ENCODE measurements at places on chromosomes 5 and 9. TPM values are rescaled to one million over a fixed set of nuclear protein-coding genes. Genes with fewer than 3 reads are reported as not detected.

PTPRD gene
- 75.7 TPM for total RNA-seq

NIPAL4 gene
- 1.4 TPM for total RNA-seq

ADAMTSL2 gene
- 0.24 TPM for total RNA-seq

ATP6V0E1 gene
- 218 TPM for total RNA-seq

HTR4 gene
- 7.5 TPM for total RNA-seq

FOXD4L4 gene
- not detected for total RNA-seq

SPATA31A3 gene
- not detected for total RNA-seq

SECISBP2 gene
- total RNA-seq = 42.2 TPM

SPARC gene
- 107 TPM for total RNA-seq

LNPEP gene
- total RNA-seq = 34.9 TPM

LCN1 gene
- not detected for total RNA-seq

DNA sequence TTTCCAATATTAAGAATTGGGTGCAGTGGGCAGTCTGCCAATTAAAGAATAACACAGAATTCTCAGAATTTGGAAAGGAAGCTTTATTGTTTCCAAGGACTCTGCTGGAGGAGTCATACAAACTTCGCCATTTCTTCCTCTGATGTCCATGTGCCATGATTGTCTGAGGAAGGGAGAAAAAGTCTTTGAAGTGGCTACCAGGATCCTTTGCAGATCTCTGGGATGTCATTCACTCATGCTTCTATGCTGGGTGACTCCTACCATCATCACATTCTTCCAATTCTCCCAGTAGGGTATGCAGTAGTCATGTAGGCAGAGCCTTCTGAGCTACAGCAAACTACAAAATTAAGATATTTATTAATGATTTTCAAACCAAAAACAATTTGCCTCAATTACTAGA is 3.2 kb upstream of the SMAD5 start:
- H3K36me3 ChIP-seq = no peaks in the 10 kb centered on the region
- no peak overlapping the region for H3K27ac ChIP-seq
- H3K4me3 ChIP-seq = no peak overlapping the region
- no peak for DNase-seq
- H3K27me3 ChIP-seq = no peaks in the 10 kb centered on the region

- H3K4me1 ChIP-seq = no peaks in the 10 kb centered on the region
- no peak for DNase-seq
- H3K36me3 ChIP-seq = no peaks in the 10 kb centered on the region
- H3K4me3 ChIP-seq = no peak overlapping the region
- no peak overlapping the region for H3K27ac ChIP-seq
Measured at GRCh38 chr5:13188371-13188770, 756.1 kb downstream of the DNAH5 start.

DNA sequence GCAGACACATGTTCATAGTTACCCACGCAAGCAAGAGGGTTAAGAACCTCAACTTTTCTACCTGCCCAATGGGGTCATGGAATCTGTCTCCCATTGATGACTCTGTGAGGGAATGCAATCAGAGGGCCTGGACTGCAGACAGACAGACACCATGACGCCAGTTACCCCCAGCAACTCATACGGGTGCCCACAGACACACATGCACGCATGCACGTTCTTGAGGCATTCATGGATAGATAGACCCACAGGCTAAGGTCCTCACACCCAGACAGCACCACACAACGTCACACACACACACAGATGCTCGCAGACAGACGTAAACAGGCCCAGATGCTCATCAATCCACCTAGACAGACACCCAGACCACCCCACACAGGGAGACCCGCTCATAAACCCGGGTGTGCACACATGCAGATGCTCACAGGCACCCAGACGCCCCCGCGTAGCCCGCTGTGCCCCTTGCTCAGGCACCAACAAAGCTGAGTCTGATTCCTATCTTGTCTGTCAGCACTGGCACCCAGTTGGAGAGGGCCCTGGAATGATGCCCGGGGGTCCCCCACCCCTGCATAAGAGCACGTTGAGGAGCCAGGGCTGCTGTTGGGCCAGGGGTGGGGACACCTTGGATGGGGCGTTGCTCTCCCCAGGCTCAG is 23.6 kb downstream of the LHX2 start:
- no peaks in the 10 kb centered on the region for H3K36me3 ChIP-seq
- no peaks in the 10 kb centered on the region for H3K4me1 ChIP-seq
- no peak for DNase-seq

- H3K4me1 ChIP-seq = no peaks in the 10 kb centered on the region
- H3K4me3 ChIP-seq = no peak overlapping the region
- H3K36me3 ChIP-seq = no peaks in the 10 kb centered on the region
- H3K27me3 ChIP-seq = no peaks in the 10 kb centered on the region
- no peak overlapping the region for H3K27ac ChIP-seq
Measured at GRCh38 chr5:167245868-167246267, 1045.6 kb upstream of the WWC1 start.

DNA sequence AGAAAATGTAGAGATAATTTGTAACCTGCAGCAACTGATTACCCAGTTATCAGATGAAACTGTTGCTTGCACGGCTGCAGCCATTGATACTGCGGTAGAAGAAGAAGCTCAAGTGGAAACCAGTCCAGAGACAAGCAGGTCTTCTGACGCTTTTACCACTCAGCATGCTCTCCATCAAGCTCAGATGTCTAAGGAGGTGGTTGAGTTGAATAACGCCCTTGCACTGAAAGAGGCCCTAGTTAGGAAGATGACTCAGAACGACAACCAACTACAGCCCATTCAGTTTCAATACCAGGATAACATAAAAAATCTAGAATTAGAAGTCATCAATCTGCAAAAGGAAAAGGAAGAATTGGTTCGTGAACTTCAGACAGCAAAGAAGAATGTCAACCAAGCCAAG is 1.7 kb downstream of the KIF4B start:
- H3K4me1 ChIP-seq = no peaks in the 10 kb centered on the region
- H3K27me3 ChIP-seq = no peaks in the 10 kb centered on the region
- DNase-seq = no peak
- no peak overlapping the region for H3K4me3 ChIP-seq

GRCh38 chr5:172897481-172898217 is 61.6 kb upstream of the RPL26L1 start:
- DNase-seq = no peak
- H3K27ac ChIP-seq = peak overlapping the region; percentile 75
- peaks cover 8% of the 10 kb centered on the region for H3K36me3 ChIP-seq
- no peak overlapping the region for H3K4me3 ChIP-seq
- H3K4me1 ChIP-seq = no peaks in the 10 kb centered on the region
- no peaks in the 10 kb centered on the region for H3K27me3 ChIP-seq

DNA sequence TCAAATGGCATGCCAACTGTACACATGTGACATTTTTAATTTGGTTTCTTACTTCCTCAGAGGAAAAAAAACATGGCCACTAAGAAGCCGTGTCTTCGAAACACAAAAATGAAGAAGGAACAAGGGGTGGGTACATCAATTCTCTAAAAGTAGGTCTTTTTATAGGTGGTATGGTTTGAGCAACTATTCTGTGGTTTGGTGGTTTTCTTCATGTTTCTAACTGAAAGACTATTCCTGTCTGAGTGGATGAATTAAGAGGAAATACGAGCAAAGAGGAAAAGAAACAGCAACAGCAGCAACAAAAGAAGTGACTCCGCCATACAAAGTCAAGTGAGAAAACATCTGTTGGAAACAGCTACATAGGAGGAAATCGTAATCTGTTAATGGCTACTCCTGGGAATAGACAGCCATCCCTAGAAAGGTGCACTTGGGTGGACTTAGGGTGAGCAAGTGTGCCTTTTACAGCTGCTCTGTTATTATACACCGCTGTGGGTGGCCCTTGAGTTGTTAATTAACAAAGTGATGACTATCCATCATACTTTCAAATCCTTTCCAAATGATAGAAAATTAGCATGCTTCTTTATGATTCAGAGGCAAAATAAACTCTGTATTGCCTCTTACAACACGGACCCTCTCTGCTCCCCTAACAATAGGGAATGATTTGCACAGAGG is 575.8 kb downstream of the TLE1 start:
- H3K4me3 ChIP-seq = no peak overlapping the region
- H3K36me3 ChIP-seq = no peaks in the 10 kb centered on the region
- no peak for DNase-seq
- H3K27ac ChIP-seq = no peak overlapping the region
- no peaks in the 10 kb centered on the region for H3K27me3 ChIP-seq
- H3K4me1 ChIP-seq = no peaks in the 10 kb centered on the region

- no peak overlapping the region for H3K27ac ChIP-seq
- H3K4me3 ChIP-seq = no peak overlapping the region
- H3K4me1 ChIP-seq = no peaks in the 10 kb centered on the region
- H3K27me3 ChIP-seq = no peaks in the 10 kb centered on the region
- no peak for DNase-seq
Measured at GRCh38 chr9:126883636-126884035, 23.2 kb downstream of the ZBTB34 start.

GRCh38 chr5:174148721-174149120 is 103.2 kb downstream of the NSG2 start:
- no peaks in the 10 kb centered on the region for H3K4me1 ChIP-seq
- no peak overlapping the region for H3K4me3 ChIP-seq
- DNase-seq = no peak
- H3K27me3 ChIP-seq = no peaks in the 10 kb centered on the region

DNA sequence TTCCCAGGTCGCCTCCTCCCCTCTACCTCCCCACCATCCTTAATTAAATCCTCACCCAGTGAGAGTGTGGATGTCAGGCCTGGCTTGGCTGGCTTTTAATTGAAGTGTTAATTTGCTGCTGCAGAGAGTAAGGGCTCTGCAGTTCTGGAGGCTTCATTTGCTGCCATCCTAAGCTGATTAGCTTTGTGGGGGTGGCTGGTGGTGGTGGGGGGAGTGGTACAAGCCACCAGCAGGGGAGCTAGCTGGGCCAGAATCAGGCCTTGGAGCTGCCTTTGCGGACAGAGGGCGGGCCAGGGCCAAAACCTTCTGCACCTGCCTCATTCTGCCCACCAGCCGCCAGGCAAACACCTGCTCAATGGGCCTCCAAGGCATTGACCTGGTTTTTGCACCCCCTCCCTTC is 26.8 kb upstream of the TIFAB start:
- no peak overlapping the region for H3K4me3 ChIP-seq
- H3K27me3 ChIP-seq = no peaks in the 10 kb centered on the region
- DNase-seq = no peak

DNA sequence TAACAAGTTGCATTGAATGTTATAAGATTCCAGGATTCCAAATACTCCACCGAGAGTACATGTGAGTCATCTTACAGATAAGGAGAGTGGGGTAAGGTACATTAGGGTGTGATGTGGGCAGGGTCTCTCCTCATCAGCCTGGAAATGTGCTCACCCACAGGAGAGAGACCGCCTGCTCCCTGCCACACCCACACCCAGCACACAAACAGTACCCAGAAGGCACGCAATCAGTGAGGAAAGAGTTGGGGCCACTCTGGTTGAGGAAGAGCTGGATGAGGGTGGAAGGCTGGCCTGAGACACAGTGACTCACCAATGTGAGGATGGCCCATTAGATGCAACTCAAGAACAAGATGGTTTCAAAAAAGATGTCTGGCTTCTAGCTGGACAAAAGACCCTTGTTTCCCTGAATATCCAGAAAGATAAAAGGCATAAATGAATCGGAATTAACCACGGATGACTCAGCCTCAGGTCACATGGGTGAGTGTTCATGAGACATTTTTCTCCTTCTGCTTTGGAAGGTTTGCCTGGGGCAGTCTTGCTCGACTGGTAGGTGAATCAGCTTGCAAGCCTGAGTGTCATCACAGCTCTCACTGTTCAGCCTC is 51.1 kb upstream of the LHFPL2 start:
- no peaks in the 10 kb centered on the region for H3K36me3 ChIP-seq
- no peaks in the 10 kb centered on the region for H3K27me3 ChIP-seq
- DNase-seq = peak; percentile 42
- H3K27ac ChIP-seq = no peak overlapping the region
- no peaks in the 10 kb centered on the region for H3K4me1 ChIP-seq
- no peak overlapping the region for H3K4me3 ChIP-seq

DNA sequence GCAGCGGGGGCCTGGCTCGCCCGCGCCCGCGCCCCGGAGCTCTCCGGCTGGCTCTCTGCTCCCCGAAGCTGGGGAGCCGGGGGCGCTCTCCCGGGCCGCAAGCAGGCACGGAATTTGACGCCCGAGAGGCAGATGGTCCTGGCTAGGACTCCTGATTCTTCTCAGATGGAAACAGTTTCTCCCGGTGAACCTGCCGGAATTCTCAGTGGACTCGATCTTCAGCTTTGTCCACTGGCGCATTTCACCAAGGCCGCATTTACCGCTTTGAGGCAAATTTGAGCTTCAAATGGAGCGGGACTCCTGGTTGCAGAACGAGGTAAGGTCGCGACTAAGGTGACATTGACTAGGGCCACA is 305.7 kb upstream of the KCNN2 start:
- H3K4me3 ChIP-seq = peak overlapping the region; percentile 6
- H3K36me3 ChIP-seq = no peaks in the 10 kb centered on the region
- no peaks in the 10 kb centered on the region for H3K4me1 ChIP-seq
- DNase-seq = no peak

GRCh38 chr5:179322071-179323025 is 22.9 kb downstream of the ADAMTS2 start:
- DNase-seq = no peak
- H3K27ac ChIP-seq = no peak overlapping the region
- no peaks in the 10 kb centered on the region for H3K27me3 ChIP-seq
- H3K36me3 ChIP-seq = no peaks in the 10 kb centered on the region

GRCh38 chr9:81819859-81820546 is 108.2 kb upstream of the SPATA31D4 start:
- H3K4me3 ChIP-seq = no peak overlapping the region
- no peak overlapping the region for H3K27ac ChIP-seq
- no peaks in the 10 kb centered on the region for H3K36me3 ChIP-seq
- no peak for DNase-seq
- H3K27me3 ChIP-seq = no peaks in the 10 kb centered on the region

- H3K36me3 ChIP-seq = no peaks in the 10 kb centered on the region
- peak; percentile 55 for DNase-seq
- no peak overlapping the region for H3K27ac ChIP-seq
- H3K4me1 ChIP-seq = no peaks in the 10 kb centered on the region
Measured at GRCh38 chr5:87541033-87541432, 128.3 kb upstream of the CCNH start.

GRCh38 chr5:122730037-122730436 is 44.8 kb upstream of the SNX2 start:
- H3K27me3 ChIP-seq = no peaks in the 10 kb centered on the region
- no peak for DNase-seq
- H3K27ac ChIP-seq = no peak overlapping the region
- no peak overlapping the region for H3K4me3 ChIP-seq
- no peaks in the 10 kb centered on the region for H3K4me1 ChIP-seq

GRCh38 chr9:124673063-124673462 is 98.0 kb downstream of the NR6A1 start:
- no peak for DNase-seq
- H3K27me3 ChIP-seq = no peaks in the 10 kb centered on the region
- no peak overlapping the region for H3K27ac ChIP-seq
- H3K4me3 ChIP-seq = no peak overlapping the region
- no peaks in the 10 kb centered on the region for H3K36me3 ChIP-seq

DNA sequence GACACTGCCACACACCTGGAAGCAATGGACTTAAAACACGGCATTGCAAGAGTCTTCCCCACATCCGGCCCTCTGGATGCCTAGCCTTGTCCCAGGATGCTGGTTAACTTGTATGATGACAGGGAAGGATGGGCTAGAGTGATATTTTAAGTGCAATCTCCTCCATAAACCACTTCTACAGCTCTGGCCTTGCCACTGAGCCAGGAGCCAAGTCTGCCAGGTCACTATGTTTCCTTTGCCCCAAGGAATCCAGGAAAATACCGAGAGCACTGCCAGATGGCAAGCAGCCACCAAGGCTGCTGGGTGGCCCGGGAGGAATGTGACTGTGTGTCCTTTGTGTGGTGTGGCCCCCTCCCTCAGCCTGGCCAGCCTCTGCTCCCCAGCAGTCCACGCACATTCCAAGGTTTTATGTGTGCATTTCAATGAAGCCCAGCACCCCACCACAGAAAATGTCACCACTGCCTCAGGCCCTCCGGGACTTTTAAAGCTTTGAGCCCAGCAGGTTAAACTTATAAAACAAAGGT is 106.0 kb downstream of the FRMD3 start:
- DNase-seq = peak; percentile 86
- no peaks in the 10 kb centered on the region for H3K36me3 ChIP-seq
- no peaks in the 10 kb centered on the region for H3K27me3 ChIP-seq
- no peak overlapping the region for H3K4me3 ChIP-seq

Data from colonic mucosa (tissue), 4 donors.